DMS79 treated with DMSO at 0.1 percent for 48 hours (cell line): ENCODE measurements at places on chromosomes 12 and 14.

DNA sequence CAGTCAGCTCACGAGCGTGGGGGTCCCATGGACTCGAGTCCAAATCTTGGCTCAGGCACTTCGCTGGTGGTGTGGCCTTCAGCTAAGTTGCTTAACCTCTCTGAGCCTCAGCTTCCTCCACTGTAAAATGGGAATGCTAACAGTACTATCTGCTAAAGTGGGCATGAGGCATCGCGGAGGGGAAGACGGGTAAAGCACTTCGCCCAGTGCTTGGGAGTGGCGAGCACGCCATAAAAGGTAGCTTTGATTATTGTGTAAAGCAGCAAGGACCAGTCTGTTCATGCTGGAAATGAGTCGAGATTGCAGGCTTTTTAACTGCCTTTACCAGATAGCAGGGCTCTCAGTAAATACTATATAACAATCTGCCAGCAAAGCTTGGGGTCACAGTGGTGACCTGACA lies 24.5 kb downstream of the HRK start:
- no peak for DNase-seq

DNA sequence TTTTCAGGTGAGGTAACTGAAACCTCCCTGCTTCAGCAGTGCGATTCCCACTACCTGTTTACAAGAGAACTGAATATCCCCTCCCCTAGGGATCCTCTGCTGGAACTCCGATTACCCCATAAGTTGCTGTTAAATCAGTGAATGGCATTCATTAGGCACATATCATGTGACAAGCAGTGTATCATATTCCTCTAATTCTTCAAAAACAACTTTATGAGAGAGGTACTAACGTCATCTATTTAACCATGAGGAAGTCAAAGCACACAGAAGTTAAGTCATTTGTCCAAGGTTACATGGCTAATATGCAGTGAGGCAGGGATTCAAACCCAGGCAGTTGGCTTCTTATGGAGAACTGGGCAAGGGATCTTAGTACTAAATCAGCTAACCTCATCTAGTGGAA lies 43.9 kb upstream of the PCED1B start:
- no peak for DNase-seq

GRCh38 chr12:29582146-29582545 lies 84.7 kb upstream of the OVCH1 start:
- no peak for DNase-seq

GRCh38 chr12:12685305-12685704 lies 10.7 kb downstream of the GPR19 start:
- DNase-seq, result peak; percentile 87

- peak; percentile 69 for DNase-seq
Measured at GRCh38 chr14:91511043-91511383, 903 bp upstream of the PPP4R3A start.

DNA sequence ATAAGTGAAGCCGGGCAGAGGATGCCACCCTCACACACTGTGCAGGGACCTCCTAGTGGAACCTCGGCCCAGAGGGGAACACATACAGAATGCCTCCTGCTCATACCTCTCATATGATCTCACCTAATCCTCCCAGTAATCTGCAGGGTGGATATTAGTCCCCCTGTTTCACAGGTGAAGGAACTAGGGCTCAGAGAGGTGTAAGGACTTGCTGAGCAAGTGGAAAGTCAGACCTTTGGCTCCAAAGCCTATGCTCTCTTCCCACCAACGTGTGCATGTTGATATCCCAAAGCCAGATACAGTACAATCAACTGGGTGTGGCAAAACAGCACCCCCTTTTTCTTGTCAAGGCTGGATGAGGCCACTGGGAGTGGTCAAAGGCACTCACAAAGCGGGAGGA lies 4.2 kb downstream of the MYH6 start:
- no peak for DNase-seq

DNA sequence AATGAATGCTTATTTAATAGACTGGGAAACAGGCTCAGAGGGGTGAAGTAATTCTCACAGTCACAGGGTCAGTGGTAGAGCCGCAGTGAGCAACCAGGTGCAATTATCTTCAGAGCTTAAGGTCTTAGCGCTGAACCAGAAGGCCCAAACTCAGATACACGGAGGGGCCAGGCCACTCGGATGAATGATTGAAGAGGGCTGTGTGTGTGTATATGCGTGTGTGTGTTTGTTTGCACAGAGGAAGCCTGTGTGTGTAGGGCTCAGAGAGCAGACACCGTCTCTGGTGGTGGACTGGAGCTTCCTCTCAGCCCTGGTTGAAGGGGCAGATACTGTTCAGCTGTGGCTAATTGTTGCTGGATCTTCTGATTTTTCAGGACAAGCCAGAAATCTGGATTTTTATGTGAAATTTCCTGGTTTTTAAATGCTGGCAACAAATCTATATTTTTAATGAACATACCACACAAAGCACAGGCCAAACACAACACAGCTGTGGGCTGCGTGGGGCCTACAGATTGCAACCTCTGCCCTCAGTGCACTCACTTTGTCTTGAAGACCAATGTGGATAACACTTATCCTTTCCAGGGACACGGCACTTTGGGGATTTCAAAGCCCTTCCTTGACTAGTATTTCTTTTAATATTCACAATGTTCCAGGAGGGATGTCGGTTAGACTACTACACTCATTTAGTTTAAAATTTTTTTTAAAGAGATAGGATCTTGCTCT lies 94.5 kb upstream of the NRXN3 start:
- DNase-seq, result peak; percentile 90

GRCh38 chr12:125412506-125412905 lies 347.3 kb downstream of the AACS start:
- DNase-seq, result no peak

- DNase-seq, result no peak
Measured at GRCh38 chr14:61474701-61475100, 153.3 kb downstream of the PRKCH start.

- DNase-seq, result no peak
Measured at GRCh38 chr12:130074661-130075406, 87.4 kb upstream of the FZD10 start.

- DNase-seq, result no peak
Measured at GRCh38 chr14:93532541-93532940, 101.8 kb downstream of the UNC79 start.

DNA sequence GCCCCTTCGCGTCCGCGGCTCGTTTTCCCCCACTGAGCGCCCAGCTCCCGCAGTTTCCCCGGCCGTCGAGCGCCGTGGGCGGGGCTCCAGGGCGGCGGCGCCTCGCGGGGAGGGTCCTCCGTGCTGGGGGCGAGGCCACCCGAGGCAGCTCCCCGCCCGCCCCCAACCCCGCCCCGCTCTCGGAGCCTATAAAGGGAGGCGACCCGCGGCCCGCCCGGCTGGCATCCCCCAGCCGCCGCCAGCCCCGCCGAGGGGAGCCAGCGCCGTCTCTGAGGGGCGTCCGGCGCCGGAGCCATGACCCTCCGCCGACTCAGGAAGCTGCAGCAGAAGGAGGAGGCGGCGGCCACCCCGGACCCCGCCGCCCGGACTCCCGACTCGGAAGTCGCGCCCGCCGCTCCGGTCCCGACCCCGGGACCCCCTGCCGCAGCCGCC lies at the start of gene TAMALIN:
Gene TAMALIN, plus strand, starts transcription at position 221 of the 432 bp plus-strand sequence. Its CDS starts 74 bp downstream, at position 295.
- DNase-seq, result no peak

GRCh38 chr12:3518902-3519301 lies 27.9 kb downstream of the PRMT8 start:
- DNase-seq, result no peak

DNA sequence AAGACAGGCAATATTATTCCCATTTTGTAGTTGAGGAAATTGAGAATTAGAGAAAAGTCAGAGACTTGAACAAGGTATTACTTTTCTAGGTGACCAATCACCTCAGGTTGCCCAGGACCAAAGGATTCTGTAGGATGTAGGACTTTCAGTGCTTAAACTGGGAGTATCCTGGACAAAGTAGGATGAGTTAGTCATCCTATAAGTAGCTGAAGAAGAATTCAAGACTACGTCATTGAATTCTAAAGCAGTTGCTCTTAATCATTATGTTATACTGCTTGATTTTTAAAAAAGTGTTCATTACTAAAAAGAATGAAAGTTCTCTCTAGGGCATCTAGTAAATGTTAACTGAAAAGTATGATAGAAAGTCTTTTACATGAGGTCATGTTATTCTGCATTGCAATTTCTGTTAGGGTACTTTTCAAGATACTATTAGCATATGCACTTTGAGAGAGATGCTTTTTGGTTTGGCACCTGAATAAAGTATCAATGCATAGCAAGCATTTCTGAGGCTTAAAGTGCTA lies 101.7 kb downstream of the RTN1 start:
- DNase-seq, result no peak
